ENCODE measurements at places on chromosomes 6 and 20.

DNA sequence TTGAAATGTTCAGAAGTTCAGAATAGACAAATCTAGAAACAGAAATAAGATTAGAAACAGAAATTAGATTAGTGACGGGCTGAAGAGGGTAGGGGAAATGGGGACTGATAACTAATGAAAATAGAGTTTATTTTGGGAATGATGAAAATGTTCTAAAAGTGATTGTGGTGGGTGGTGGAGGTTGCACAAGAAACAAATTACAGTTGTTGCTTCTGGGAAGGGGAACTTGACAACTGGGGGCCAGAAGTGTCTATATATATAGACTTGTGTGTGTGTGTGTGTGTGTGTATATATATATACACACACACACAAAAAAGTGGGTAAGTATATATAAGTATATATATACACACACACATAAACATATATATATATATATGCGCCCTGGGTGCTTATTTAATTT, 86.5 kb upstream of the RREB1 start:
- DNase-seq: no peak

DNA sequence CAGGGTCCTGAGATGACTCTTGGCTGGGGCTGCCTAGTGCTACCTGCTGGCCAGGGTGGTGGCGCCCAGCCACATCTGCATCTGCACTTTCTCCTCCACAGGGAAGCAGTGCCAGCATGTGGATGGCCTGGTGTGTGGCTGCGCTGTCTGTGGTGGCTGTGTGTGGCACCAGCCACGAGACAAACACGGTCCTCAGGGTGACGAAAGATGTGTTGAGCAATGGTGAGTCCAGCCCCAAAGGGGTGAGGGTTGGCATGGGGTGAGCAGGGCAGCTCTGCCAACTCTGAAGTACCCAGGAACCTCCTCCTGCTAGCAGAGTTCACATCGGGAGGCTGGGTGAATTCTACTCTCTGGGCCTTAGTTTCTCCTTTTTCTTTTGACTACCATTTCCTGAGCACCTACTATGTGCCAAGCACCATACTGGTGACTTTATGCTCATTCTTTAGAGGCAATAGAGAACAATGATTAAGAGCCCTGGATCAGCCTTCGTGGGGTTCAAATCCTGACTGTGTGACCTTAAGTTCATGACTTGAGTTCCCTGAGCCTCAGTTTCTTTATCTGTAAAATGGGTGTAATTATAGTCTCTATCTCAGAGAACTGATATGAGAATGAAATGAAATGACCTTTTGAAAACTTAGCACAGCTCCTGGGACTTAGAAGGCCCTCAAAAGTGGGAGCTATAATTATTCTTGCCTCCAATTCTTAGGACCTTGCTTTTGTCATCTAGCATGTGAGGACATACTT, 2.1 kb downstream of the BPIFB4 start:
- DNase-seq: no peak

GRCh38 chr6:53691252-53691651, 25.7 kb upstream of the KLHL31 start:
- DNase-seq: no peak

DNA sequence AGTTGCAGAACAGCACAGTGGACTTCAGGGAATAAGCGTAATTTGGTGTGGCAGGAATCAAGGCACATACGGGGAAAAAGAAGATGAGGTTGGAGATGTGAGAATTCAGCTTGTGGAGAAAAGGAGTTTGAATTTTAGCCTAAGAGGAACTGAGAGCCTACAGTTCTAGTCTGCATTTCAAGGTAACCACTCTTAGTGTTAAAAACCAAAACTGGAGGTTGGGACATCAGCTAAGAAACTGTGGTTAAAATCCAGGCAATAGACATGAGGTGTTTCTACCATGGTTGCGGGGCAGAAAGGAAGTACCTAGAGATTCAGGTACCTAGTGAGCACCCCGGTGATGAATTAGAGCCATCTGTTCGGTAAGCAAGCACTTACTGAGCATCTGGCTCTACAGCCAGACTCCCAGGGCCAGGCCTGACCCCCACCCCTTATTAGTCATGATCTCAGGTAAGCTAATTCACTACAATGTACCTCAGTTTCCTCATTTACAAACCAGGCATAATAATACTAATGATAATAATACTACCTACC, 44.4 kb downstream of the FAXC start:
- no peak for DNase-seq

- no peak for DNase-seq
Measured at GRCh38 chr6:121998631-121999030, 400.8 kb upstream of the HSF2 start.

DNA sequence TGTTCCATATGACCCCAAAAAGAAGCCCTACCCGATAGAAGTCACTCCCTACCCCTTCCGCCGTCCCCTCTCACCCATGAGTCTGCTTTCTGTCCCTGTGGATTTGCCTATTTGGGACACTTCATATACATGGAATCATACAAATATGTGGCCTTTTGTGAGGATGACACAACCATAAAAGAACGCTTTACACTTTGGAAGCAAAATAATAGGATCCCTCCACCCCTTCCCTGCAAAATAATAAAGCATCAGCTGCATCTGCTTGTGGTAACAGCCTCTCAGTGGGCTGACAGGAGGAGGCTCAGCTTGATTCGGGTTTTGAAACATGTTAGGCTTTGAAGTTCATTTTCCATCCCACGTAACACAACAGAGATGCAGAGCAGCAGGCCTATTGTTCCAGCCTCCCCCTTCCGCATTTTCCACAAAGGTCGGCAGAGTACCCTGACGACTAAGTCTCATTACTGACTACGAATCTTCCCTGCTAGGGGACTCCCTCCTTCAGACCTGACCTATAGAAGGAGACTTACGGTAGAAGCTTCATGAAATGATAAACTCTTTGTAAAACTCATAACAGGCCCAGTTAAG, 99.1 kb downstream of the ALDH8A1 start:
- no peak for DNase-seq

- DNase-seq: peak; percentile 58
Measured at GRCh38 chr6:47780510-47781356, 1.1 kb upstream of the OPN5 start.

GRCh38 chr6:158060455-158061360, 79.0 kb downstream of the SYNJ2 start:
- DNase-seq: peak; percentile 43

- DNase-seq: no peak
Measured at GRCh38 chr20:1332749-1333300, 3.9 kb upstream of the SDCBP2 start.

GRCh38 chr6:168890306-168890980, 363.2 kb downstream of the THBS2 start:
- DNase-seq: no peak

GRCh38 chr6:106281661-106282060, 43.9 kb downstream of the ATG5 start:
- no peak for DNase-seq

DNA sequence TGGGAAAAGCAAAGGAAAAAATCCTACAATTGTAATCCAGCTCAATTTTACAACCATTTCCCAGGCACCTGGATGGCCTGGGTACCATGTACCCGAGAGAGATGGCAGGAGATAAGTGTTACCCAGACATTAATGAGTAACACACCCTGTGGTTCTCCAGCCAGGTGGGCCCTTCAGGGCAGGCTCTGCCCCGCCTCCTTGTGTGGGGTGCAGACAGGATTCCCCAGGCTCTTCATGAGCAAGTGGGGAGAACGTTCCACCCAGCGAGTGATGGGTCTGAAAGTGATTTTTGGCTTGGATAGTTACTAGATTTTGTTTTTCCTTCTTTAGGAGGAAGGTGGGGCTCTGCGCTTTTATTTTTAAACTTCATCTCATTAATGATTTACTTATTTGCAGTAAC, 243.9 kb downstream of the TAF4 start:
- DNase-seq: no peak

DNA sequence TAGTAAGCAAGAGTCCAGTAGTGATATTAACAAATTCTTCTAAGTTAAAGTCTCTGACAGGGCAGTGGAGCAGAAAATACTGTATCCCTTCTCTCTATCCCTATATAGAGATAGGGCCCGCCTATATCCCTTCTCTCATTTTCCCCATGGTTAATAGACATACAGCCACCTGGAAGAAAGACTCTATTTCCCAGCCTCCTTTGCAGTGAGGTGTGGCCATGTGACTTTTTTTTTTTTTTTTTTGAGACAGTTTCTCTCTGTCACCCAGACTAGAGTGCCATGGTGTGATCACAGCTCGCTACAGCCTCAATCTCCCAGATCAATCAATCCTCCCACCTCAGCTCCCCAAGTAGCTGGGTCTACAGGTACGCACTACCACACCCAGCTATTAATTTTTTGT, 16.7 kb upstream of the CDK5RAP1 start:
- no peak for DNase-seq

- DNase-seq: no peak
Measured at GRCh38 chr6:36776167-36776566, 63.1 kb downstream of the CPNE5 start.
